ENCODE measurements at places on chromosomes 6 and 20.

- DNase-seq = no peak
These were observed 623.3 kb upstream of the MANEA start for GRCh38 chr6:94953867-94954631.

DNA sequence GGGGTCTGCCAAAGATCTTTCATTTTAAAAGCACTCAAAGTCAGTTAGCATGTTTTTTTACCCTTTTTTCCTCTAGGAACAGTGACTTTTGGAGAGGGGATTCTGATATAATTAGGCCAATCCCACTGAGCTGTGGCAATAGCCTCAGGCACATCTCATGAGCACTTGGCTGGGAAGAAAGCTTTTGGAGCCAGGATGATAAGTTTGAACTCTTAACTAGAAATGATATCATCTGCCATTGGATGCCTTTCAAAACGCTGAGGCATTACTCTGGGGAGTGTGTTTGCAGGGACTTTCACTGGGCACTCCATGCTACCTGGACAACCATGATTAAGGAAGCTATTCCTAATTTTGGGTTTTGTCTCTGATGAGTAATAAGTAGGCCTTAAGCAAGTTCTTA is 3.7 kb downstream of the SCGN start:
- no peak for DNase-seq

- DNase-seq = peak; percentile 50
These were observed 27.5 kb upstream of the BCLAF1 start for GRCh38 chr6:136317021-136317694.

DNA sequence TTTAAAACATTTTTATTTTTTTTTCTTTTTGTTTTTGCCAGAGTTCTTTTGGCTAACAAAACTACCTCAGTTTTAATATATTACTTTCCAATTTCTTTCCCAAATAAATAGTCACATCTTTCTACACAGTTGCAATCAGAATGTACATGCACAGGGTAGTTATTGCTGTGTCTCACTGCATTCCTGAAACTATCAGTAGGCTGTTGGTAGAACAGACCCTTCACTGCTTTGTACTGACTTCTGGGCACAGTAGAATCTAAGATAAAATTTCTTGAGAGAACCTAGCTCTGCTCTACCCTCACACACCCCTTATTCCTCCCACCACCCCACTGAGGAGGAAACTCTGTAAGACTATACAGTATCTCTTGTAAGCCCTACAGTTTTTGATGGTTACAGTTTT is 19.9 kb downstream of the TPX2 start:
- DNase-seq = no peak

DNA sequence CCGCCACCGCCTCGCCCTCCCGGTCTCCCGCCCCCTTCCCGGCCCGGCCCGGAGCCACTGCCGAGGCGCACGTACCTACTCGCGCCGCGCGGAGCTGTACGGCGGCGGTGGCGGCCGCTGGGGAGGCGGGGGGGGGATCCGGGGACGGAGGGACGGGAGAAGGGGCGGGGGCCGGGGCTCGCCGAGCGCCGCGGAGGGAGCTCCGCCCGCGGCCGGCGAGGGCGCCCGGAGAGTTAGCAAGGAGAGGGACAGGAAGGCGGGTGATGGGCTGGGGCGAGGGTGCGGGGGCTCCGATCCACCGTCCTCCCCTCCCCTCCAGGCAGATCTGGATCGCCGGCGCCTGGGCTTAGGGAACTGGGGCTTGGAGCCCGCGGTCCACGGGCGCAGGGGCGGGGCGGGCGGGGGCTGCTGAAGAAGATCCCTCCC is 548 bp upstream of the TMEM74B start:
- no peak for DNase-seq

- no peak for DNase-seq
These were observed 4.3 kb upstream of the AKIRIN2 start for GRCh38 chr6:87706187-87706966.

Data from activated CD4-positive, alpha-beta T cell treated with anti-CD3 and anti-CD28 coated beads, Interleukin-2, amount 50 U/mL, for 4 hours (primary cell).